Activated T-helper 1 cell treated with anti-CD3 and anti-CD28 coated beads, Interleukin-2, amount 50 U/mL, for 16 hours (primary cell): ENCODE measurements at places on chromosomes 6 and 20.

GRCh38 chr6:31780507-31781243 lies 3.5 kb upstream of the VWA7 start:
- no peak for DNase-seq

DNA sequence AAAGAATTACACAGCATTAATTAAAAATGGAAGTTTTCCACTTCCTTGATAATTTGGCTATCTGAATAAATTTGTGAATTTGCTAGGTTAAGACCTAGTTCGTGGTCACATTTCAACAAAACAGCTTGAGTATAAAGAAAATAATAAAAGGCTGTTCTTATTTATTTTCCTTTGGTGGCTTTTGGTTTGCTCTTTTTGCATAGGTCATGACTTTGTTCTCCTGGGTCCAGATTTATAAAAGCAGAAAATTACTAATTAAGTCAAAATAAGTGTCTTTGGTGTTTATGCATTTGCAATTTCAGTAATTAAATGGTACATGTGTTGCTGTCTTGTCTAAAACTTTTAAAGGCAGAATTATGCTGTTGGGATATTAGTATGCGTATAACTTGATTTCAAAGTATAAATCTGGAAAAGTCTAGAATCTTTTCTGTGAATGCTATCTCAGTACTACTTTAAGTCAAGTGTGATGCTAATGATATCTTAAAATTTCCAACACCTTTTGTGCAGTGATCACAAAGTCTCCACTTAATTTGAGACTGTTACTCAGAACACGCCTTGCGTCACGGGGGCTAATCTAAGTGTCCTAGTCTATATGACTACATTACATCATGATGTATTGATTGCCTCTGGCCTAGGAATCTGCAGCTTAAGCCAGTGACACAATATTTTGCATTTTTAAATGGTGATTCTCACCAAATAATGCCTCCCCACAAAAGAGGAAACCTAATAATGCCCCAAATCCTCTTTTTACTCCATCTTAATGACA lies 41.0 kb downstream of the GNAS start:
- DNase-seq = no peak

DNA sequence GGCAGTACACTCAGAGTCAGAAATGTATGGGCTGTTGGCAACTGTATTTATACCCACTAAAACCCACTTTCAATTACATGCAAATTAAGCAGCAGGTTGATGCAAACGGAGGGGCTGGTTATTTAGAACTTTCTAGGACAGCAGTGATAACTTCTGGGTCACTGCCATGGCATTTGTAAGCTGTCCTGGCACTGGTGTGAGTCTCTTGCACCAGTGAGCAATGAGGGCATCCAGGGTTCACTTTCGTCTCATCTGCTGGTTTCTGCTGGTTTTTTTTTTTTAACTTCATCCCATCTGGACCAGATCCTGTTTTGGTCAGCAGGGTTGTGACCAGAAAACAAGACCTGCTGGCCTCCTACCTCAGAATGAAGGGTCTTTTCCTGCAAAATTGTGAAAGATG lies 49.2 kb downstream of the CDH26 start:
- no peak for DNase-seq

DNA sequence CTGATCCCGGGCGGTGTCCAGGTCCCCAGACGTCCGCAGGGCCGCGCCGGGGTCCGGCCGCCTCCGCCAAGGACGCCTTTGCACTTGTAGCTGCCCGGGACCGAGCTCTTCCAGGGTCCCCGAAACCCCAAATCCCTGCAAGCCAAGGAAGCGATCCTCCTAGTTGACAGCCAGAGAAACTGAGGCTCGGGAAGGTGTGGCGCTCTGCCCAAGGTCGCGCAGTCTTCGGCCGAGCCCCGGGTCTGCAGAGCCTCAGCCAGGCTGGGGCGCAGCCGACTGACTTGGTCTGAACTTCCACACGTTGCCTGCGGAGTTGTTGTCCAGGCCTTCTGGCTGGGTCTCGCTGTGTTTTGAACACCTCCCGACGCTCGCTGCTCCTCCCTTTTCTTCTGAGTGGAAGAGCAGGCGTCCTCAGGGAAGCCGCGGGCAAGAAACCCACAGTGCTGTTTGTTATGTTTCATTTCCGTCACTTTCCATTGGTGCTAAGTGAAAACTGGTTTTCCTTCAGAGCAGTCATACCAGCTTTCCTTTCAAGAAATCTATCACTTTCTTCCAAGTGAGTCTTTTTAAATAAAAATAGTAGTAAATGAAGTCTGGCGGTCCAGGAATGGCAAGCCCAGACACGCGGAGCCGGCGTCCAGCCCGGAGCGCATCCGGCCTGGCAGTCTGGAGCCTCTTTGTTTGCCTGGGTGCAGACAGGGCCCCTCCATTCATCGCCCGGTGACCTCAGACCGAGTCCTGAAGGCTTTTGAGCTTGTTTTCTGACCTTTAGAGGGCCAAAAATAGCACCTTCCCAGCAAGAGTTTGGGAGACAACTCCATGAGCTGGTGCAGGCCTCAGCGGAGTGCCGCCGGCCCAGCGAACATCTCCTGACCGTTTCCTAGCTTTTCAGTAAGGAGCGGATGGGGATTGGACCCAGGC lies 698 bp downstream of the FAM210B start:
- no peak for DNase-seq

- no peak for DNase-seq
These were observed 293.5 kb downstream of the CENPW start for GRCh38 chr6:126633373-126633772.

- no peak for DNase-seq
These were observed 163.5 kb upstream of the SHLD1 start for GRCh38 chr20:5586720-5587119.

GRCh38 chr20:4989570-4989969 lies 11.7 kb downstream of the SLC23A2 start:
- no peak for DNase-seq

DNA sequence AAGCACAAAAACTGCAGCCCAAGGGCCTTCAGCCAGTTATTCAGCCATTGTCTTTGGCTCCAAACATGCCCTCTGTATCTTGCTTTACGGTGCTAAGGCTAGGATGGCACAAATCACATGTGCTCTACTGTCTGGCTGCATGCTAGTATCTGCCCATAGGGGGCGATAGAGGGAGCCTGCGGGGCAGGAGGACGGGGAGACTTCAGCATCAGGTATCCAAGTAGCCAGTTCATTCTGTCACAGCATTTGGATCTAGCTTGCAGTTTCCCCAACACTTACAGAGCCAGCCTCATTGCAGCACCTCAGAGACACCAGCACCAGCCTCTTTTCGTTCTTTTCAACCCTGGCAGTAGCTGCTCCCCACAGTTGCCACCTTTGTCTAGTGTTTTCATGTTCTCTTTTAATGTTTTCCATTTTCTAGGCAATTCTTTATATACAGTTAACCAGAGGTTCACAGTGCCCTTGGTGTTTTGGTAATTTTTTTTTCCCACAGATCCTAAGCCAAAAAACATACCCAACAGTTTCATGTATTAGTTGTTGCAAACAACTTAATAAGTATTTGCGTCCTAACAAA lies 705.9 kb downstream of the PTPRT start:
- DNase-seq = no peak

GRCh38 chr6:1667012-1667804 lies 57.5 kb downstream of the FOXC1 start:
- no peak for DNase-seq

- DNase-seq = no peak
These were observed 139.5 kb upstream of the AGPAT4 start for GRCh38 chr6:161413355-161413771.

DNA sequence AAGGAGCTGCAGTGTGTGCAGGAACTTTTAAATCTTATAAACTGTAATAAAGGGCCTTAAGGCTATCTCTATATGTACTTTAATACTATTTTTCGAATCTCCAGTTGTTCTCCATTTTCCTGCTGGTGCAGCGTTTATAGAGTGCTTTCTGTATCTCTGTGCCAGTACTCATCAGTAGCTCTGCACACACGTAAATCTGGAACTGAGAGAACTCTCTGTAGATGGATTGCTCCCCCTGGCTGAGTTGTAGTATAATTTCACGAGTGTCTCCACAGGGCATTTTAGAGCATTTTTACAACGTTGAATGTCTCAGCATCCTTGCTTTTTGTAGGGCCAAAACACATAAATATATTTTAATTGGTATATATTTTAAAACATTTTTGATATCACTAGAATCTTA lies 256.5 kb downstream of the TRDN start:
- no peak for DNase-seq

GRCh38 chr6:16850681-16851026 lies 89.4 kb upstream of the ATXN1 start:
- DNase-seq = no peak

- no peak for DNase-seq
These were observed 294.1 kb downstream of the TFAP2B start for GRCh38 chr6:51112731-51113130.

- DNase-seq = no peak
These were observed 86.8 kb downstream of the ZFP64 start for GRCh38 chr20:52104546-52105441.

DNA sequence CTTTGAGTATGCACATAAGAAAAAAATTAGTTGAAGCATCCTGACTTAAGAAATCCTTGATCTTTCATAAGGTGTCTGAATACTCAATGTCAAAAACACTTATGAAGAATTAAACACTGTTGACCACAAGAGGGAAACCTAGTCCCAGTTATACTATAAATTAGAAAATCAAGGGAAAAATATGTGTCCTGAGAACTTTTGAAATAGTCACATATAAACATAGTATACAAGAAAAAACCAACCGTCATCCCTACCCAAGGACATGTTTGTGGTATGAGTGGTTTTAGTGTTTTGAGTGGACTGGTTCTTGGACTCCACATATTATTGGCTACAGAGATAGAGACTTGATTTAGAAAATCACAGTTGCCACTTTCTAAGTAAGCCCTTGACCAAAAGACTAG lies 7.6 kb upstream of the HLA-DRA start:
- DNase-seq = no peak

- DNase-seq = no peak
These were observed 203.2 kb upstream of the MAP3K7 start for GRCh38 chr6:90790058-90790457.

DNA sequence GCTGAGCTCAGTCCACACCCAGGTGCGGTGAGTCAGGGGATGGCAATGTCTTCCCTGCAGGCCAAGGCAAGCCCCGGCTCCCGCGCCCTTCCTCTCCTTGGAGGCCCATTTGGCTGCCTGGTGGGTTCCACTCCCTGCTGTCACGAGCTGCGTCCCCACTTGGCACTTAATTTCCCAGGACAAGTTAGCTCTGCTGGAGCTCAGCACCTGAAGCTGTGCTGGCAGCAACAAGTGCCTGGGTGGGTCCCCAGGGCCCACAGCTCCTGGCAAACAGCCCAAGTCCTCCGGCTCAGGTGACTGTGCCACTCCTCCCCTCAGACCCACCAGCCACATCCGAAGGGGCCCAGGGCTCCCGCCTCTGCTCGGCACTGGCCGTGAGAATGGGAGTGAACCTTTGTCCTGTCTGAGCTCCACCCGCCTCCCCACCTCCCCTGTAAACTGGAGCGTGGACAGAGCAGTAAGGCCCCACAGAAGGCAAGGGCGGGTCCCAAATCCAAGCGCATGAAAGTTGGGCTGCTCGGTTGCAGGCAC lies 16.9 kb downstream of the LAMA5 start:
- no peak for DNase-seq

- DNase-seq = no peak
These were observed 118.3 kb downstream of the KIF13A start for GRCh38 chr6:17869010-17869752.

GRCh38 chr6:134020071-134020470 lies 32.4 kb downstream of the SLC2A12 start:
- DNase-seq = no peak

DNA sequence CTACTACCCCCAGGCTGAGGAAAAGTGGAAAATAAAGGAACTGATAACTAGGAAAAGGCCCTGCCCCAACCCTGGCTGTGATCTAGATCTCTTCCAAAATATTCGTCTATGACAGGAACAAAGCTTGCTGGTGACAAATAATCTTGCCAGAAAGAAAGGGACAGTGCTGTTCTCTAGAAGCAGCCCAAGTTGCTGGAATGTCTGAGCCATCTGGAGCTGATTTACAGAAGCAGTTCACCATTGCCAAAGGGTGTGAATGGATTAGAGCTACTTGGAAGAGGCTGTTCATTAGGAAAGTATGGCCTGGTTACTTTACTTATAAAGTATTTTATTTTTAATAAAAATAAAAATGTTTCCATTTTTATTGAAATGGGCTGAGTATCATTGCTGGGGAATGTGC lies 146.3 kb downstream of the EPM2A start:
- DNase-seq = no peak

- no peak for DNase-seq
These were observed 263.6 kb downstream of the EYA4 start for GRCh38 chr6:133504761-133505160.

DNA sequence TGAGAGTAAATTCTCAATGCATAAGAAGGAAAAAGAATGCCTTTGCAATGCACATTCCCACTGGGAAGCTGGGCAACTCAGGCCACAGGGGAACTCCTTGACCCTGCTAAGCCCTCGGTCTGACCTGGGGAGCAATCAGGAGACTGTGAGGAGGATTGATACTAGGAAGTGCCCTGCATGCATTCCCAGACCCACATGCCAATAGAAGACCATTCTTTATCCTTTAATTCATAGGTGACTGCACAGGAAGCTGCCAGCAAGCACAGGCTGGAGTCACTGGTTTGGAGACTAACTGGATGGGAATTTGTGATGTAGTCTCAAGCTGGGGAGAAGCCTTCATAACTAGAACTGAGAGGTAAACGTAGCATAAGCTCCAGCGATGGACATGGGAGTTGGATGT lies 1012.7 kb downstream of the EYS start:
- DNase-seq = no peak

DNA sequence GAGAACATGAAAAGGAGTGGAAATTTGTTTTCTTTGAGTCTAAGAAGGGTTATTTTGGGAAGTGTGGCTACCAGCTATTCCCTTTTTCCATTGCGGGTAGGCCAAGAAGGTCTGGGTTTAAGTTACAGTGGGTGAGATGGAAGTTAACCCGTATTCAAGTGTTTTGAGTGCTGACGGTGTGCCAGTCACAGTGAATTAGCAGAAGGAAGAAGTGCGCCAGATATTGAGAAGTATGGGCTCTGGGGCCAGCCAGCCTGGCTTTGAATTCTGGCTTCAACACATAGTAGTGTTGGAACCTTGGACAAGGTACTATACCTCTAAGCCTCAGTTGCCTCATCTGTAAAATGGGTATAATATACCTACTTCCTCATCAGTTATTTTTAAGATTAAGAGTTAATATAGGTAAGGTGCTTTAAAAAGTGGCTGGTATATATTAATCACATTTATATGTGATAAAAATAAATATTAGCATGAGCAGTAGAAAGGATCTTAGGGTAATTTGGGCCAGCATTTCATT lies 16.3 kb downstream of the ZNF76 start:
- DNase-seq = no peak
